ENCODE measurements at places on chromosomes 2 and 18.
A peak's percentile ranks its signal among the peaks of the same experiment; 100 is the strongest.

GRCh38 chr2:74461187-74462053 is 3.2 kb downstream of the WBP1 start:
- DNase-seq = no peak

GRCh38 chr18:644395-645004 is 13.0 kb upstream of the TYMS start:
- DNase-seq = no peak

- DNase-seq = no peak
These were observed 55.6 kb downstream of the PKP4 start for GRCh38 chr2:158512323-158512722.

DNA sequence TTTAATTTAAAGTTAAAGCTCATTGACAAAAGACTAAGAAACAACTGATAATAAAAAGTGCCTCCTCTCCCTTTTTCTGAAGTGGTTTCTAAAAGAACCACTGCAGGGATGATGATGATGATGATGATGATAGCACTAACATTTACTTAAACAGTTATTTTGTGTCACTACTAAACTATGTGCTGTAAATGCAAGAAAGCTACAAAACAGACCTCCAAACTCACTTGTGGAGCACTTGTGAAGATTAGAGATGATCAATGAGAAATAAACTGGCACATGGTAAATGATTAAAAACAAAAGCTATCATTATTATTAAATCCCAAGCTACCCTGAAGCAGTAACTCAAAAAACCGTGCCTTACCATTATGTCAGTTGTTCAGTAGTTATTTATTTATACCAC is 88.7 kb downstream of the SLC8A1 start:
- no peak for DNase-seq

GRCh38 chr2:7009207-7009911 is 92.1 kb downstream of the RNF144A start:
- no peak for DNase-seq

GRCh38 chr2:82527124-82527523 is 1932.0 kb downstream of the SUCLG1 start:
- DNase-seq = no peak

GRCh38 chr2:126221506-126221905 is 434.5 kb upstream of the GYPC start:
- no peak for DNase-seq

GRCh38 chr2:74515981-74516633 is 1.9 kb downstream of the TLX2 start:
- DNase-seq = peak; percentile 76

- DNase-seq = no peak
These were observed 628.7 kb upstream of the PIK3C3 start for GRCh38 chr18:41326311-41326710.

DNA sequence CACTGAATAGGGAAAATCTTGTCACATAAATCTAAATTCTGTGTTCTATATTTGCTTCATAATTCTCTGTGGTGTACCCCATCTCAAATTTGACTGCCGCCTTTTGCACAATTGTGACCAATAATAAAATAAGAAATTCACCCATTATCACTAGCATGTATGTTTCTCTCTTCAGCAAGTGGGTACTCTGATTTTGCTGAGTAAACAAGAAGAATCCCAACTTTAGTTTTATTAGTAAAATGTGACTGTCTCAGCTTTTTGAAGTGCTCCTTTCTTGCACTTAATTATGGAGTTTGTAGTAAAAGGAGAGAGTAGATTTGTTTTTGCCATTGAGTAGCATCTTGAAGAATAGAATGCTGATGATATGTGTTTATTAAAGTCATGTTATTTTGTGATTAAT is 16.1 kb downstream of the ITPRID2 start:
- DNase-seq = no peak

DNA sequence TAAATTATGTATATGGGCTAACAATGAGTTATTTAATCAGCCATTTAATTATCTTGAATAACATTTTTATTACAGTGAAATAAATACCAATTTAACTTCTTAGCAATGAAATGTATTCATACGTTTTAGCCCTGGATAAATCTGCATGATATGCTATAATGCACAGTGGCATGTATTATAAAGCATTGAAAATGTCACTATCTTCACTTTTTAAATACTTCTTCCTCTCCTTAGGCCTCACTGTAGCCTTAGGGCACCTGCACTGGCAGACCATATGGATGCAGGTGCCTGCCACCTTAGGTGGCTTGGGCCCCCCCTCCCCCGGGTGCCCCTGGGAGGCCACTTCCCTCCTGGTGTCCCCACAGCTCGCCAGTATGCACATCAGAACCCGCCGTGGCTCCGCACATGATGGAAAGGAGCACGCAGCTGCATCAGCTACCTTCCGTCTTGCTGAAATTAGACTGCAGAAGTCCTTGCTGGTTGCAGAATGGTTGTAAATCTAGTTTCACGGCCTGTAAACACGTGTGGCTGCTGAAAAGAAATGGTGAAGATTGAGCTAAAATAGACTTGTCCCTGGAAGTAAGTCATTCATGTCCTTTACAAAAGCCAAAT is 56.7 kb downstream of the ADI1 start:
- no peak for DNase-seq

- no peak for DNase-seq
These were observed 34.9 kb downstream of the SERPINE2 start for GRCh38 chr2:224004105-224004695.

DNA sequence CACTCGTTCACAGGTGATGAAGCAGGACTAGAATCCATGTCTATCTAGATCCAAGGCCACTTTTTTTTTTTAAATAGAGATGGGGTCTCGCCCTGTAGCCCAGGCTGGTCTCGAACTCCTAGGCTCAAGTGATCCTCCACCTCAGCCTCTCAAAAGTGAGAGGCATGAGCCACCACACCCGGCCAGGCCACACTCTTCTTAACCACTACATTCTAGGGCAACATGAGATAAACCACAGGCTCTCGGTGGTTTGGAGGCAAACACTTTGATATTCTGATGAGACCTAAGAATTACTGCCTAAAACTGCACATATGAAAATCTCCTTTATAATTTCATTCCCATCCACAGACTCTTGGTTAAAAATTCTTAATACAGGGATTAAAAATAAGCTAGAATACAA is 51.8 kb downstream of the USP34 start:
- no peak for DNase-seq

GRCh38 chr2:161158882-161159281 is 1.3 kb upstream of the TANK start:
- DNase-seq = no peak

GRCh38 chr2:172712251-172712650 is 23.4 kb upstream of the RAPGEF4 start:
- DNase-seq = no peak

- no peak for DNase-seq
These were observed 79.4 kb downstream of the EPAS1 start for GRCh38 chr2:46376586-46376985.

GRCh38 chr18:63175264-63175663 is 144.3 kb downstream of the BCL2 start:
- DNase-seq = no peak

- no peak for DNase-seq
These were observed 113.6 kb downstream of the PDCL3 start for GRCh38 chr2:100676346-100676745.

DNA sequence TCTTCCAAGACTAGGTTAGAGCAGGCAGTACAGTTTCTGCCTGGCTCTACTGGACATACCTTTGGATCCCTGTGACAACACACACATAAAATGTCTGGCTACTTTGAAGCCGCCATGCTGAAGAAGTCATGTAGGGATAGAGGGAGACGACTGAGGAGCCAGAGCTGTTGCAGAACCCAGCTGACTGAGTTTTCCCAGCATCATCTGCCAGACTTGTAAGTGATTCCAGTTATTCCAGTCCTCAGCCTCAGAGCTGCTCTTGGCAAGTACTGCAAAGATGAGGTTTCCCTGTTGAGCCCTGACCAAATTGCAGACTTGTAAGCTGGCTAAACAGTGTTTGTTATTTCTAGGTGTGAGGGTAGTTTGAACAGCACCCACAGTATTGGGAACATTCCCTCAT is 31.5 kb upstream of the TSPYL6 start:
- no peak for DNase-seq

DNA sequence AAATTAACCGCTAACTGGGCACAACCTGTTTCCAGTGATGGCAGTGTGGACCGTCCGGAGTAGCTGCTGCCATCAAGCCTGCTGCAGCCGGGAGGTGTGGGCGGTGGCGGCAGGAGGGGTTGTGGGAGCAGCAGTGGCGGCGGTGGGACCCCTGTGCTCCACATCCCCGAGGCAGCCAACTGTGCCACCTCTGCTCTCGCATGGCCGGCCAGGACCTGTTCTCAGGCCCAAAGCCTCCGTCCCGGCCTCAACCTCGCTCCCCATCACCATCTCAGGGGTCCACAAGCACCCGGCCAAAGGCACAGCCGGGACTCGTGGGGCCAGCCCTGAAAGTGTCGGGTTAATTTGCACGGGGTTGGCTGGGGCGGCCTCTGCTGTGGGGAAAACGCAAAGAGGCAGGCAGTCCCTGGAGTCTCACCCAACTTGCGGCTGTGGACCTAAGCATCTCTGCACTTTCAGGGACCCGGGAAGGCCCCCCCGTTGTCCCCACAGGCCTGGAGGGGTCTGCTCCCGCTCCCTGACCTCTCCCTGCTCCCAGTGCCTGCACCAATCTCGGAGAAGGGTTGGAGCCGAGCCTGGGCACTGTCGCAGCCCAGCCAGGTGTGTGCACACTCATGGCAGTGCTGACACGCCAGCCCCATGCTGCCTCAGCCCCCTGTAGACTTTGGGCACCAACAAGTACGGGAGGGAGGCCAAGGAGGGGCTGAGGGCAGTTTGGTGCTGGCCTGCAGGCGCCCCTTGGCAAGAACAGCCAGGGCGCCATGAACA is 44.4 kb upstream of the PEX13 start:
- no peak for DNase-seq

DNA sequence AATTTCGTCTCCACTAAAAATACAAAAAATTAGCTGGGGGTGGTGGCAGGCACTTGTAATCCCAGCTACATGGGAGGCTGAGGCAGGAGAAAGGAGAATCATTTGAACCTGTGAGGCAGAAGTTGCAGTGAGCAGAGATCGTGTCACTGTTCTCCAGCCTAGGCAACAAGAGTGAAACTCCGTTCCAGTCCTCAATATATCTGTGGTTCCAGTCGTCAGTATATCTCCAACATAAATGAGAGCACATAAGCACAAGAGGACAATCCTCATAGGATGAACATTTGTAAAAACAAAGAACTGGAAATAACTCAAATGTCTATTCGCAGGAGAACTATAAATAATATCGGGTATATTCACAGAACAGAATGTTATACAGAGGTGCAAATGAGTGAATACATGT is 13.1 kb upstream of the PLEK start:
- no peak for DNase-seq

DNA sequence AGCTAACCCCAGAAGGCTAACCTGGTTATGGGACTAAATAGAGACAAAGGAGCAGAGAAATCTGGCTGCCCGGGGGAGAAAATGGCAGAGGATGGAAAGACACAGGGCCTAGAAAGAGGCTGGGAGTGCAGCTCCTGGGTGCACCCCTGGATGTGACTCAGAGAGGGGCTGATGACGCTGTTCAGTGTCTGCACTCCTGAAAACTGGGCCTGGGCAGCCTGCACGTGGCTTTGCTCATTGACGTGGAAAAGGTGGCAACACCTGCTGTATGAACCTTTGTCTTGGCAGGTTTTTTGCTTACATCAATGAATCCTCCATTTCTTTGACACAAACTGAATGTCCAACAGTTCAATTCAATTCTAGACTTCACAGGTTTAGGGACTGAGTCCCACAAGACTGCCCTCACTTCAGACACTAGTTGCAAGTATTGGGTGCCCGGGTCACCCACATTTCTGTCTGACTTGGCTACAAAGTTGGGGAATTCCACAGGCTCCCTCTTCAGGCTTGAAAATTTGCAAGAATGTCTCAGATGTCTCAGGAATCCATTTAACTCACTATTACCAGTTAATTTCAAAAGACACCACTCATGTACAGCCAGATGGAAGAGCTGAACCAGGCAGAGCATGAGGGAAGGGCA is 47.3 kb upstream of the PUM2 start:
- DNase-seq = no peak

Measured in naive thymus-derived CD4-positive, alpha-beta T cell (primary cell).